GM04504 (cell line): ENCODE measurements at places on chromosomes 4 and X.

GRCh38 chrX:39772057-39772832 lies 325.5 kb downstream of the BCOR start:
- DNase-seq, result no peak

GRCh38 chr4:93617606-93618005 lies 210.9 kb upstream of the ATOH1 start:
- no peak for DNase-seq

DNA sequence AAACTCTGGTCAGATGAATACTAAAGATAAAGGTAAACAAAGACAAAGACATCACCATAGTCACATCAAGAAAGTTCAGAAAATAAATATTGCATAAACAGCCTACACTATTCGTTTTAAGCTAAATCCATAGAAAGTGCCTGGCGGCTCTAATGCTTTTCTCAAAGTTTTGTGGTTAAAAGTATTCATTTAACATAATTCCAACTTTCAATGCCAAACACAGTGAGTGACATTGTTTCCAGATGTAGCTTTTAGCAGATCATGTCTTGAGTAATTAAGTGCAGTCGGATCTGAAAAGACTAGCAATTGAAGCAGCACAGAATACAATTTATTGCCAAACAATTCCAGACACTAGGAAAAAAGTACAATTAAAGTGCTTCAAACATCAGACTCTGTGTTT lies 287.1 kb upstream of the ADGRL3 start:
- no peak for DNase-seq

DNA sequence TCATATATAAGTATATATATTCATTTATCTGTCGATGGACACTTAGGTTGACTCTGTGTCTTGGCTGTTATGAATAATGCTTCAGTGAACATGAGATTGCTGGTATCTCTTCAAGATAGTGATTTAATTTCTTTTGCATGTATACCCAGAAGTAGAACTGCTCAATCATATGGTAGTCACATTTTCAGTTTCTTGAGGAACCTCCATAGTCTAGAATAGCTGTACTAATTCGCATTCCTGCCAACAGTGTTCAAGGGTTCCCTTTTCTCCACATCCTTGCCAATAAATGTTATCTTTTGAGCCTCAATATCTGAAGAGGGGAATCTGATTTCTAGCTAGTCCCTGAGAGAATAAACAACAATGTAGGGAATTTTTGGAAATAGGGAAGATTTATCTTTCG lies 32.4 kb upstream of the CCNG2 start:
- DNase-seq, result no peak

DNA sequence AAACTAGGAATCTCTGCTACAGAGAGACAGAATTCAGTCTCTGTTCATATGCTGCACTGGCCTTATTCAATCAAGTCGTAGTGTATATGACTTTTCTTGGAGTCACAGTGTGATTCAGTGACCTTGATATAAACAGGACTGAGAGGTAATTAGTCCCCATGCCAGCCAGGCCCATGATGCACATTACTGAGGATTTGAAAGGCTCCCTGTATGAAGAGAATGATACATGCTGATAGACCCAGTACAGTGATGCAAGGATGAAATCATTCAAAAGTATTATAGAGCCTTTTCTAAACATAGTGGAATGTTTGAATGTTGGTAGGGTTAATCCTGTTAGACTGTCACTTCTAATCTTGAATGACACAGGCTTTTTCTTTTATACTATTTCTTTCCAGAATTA lies 34.1 kb downstream of the ANXA3 start:
- no peak for DNase-seq

DNA sequence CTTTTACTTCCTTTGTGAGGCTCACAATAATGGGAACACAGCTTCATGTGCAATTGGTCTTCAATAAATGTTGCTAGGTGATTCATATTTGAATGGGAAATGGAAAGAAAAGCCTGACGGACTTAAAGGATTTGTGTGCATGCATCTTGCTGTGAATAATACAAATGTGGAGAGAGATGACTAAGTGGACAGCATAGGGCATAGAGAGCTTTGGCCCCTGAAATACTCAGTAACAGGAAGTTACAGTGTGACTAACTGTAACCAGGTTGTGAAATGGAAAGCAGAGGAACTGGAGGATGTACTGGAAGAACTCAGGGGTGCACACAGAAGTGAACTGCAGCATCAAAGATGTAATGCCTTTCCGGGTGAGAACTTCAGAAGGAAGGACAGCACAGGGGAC lies 206.7 kb downstream of the MGST2 start:
- peak; percentile 82 for DNase-seq

- no peak for DNase-seq
These were observed 94.2 kb upstream of the TEX13D start for GRCh38 chrX:124238268-124238667.

GRCh38 chr4:6497796-6498195 lies 25.4 kb upstream of the PPP2R2C start:
- DNase-seq, result no peak

- DNase-seq, result no peak
These were observed 47.7 kb downstream of the TIGD2 start for GRCh38 chr4:89158884-89159503.

- no peak for DNase-seq
These were observed 57.5 kb downstream of the PARM1 start for GRCh38 chr4:74990276-74990875.

DNA sequence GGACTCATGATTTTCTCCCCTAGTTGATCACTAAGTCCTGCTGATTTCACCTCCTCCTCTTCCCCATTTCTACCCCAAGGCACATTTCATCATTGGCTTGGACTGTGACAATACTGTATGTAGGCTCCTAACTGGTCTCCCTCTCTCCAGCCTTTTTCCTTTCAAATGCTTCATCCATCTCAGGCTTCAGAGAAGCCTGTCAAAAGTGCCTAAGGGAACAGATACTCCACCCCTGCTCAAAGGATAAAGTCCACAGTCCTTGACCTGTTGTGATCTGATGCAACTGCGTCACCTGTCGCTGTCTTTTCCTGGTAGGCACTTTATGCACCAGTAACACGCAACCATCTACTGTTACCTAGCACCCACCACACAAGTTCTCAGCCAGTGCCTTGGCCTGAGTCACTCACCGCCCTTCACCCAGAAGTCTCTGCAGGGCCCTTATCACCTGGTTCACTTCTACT lies 12.8 kb downstream of the SCARB2 start:
- DNase-seq, result no peak

GRCh38 chrX:14948691-14949090 lies 75.5 kb downstream of the MOSPD2 start:
- no peak for DNase-seq

DNA sequence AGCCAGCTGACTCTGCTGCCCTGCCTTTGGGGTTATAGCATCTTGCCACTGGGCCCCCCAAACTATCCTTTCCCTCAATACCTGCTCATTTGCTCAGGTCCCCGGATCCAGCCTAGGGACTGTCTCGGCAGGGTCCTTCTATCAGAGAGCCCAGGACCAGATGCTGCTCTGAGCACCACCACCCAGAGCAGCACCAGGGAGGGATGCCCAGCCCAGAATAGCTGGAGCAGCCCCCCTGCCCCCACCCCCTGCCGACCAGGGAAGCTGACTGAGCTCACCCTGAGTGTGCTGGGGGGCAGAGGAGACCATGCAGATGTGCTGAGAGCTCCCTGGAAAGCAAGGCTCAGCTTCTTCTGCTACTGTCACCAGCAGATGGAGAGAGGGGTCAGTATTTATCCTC lies 103.6 kb upstream of the IGSF1 start:
- no peak for DNase-seq

DNA sequence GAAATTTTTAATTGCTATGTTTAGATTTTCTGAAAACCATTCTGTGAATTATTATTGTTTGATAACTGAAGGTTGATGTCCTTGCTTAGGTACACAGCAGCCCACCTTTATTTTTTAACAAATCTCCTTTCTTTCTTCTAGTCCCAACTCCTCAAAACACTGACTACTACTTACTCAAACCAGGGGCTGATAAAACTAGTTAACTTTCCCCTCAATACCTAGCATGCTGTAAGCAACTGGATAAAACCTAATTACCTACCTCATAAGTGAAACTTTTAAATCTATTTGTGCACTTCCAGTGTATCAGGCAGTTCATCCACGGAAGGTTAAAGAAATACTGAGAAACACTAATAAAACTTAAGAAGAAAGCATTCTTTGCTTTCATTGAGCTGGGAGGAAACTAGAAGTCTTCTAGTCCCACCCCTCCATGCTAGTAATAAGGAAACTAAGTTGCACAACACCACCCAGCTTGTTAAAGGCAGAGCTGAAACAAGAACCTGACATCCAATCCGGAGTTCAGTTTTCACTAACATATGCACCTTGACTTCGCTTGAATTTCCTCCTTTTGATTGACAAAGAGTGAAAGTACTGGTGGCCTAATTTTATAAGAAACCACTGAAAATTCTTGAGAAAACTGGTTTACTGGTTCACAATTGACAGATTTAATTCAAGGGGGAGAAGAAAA lies 180.2 kb upstream of the TET2 start:
- no peak for DNase-seq

DNA sequence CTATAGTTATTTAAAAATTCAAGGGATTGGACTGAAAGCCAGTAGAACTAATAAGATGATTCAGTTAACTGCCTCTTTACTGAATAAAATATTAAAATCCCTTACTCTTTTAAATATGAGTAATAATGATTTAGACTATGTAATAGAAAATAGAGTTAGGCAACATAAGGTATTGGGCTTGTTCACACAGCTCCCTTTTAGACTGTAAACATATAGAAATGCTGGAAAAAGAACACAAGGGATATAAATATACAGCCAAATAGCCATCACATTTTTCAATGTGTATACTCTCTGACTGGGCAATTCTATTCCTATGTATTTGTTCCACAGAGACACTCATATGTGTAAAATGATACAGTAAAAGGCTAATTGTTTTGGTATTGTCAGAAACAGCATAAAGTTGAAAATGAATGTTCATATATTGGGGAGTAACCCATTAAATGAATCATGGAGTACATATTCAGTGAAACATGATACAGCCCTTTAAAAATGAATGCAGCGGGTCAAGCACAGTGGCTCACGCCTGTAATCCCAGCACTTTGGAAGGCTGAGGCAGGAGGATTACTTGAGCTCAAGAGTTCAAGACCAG lies 129.8 kb downstream of the TBC1D19 start:
- DNase-seq, result no peak

GRCh38 chrX:16786791-16787735 lies 797 bp downstream of the TXLNG start:
- DNase-seq, result no peak

DNA sequence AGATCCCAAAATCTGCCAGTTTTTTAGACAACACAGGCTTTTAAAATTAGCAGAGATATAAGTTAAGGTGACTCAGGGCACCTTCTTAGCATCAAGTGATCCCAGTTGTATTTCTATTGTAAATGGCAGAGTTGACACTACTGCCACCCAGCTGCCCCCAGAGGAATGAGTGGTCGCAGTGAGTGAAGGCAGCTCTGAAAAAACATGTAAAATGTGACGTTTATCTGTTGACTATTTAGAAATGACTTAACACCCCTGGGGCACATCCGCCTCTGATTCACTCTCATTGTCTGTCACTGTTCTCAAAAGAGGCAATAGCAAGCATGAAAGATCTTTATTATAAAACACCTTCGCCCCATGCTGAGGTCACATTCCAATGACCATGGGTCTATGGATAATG lies 592.4 kb downstream of the ACTRT1 start:
- DNase-seq, result no peak

- peak; percentile 11 for DNase-seq
These were observed 38.0 kb downstream of the GPM6B start for GRCh38 chrX:13778916-13779315.

DNA sequence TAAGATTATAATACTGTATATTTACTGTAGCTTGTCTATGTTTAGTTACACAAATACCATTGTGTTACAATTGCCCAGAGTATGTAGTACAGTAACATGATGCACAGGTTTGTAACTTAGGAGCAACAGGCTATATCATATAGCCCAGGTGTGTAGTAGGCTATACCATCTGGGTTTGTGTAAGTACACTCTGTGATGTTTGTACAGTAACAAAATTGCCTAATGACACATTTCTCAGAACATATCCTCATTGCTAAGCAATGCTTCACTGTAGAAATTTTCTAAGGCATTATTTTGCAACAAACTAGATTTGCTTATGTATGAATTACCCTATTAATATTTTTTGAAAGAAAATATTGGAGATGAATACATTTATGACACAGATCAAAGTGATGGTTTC lies 1390.9 kb downstream of the C4orf33 start:
- DNase-seq, result no peak

DNA sequence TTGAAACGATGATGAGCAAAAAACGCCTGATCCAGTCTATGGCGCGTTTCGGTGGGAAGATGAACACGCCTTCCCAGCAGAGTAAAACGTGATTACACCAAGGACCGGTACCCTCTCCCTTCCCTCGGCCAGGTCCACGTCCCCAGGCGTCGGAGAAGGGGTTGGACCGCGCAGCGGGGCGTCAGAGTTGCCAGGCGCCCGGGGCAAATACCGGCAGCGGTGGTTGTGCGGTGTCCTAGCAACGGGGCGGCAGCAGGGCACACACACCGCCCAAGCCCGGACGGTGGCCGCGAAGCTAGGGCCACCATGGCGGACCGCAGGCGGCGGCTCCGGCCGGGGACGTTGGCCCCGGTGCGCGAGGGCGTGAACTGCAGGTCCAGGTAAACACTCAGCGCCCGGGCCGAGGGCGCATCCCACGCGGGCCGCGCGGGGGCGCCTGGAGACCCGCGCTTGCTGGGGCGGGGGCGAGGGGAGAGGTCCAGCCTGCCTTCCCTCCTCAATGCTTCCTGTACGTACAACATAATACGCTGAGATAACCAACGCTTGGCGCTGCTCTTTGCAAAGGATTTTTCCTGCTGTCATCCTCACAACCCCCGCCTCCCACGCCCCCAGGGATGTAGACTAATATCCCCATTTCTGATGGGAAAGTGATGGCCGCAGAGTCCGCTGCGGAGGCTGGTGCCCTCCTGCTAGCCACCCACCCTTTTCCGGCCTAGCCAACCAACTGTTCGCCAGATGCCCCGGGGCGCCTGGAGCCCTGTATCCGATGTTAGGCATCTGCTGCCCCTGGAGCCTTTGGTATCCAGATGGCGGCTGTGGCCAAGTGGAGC lies at the start of gene FAM47E:
FAM47E (plus strand) TSS at position 281 of the 830 bp plus-strand sequence; CDS start at position 307, 26 bp downstream.
- peak; percentile 16 for DNase-seq

DNA sequence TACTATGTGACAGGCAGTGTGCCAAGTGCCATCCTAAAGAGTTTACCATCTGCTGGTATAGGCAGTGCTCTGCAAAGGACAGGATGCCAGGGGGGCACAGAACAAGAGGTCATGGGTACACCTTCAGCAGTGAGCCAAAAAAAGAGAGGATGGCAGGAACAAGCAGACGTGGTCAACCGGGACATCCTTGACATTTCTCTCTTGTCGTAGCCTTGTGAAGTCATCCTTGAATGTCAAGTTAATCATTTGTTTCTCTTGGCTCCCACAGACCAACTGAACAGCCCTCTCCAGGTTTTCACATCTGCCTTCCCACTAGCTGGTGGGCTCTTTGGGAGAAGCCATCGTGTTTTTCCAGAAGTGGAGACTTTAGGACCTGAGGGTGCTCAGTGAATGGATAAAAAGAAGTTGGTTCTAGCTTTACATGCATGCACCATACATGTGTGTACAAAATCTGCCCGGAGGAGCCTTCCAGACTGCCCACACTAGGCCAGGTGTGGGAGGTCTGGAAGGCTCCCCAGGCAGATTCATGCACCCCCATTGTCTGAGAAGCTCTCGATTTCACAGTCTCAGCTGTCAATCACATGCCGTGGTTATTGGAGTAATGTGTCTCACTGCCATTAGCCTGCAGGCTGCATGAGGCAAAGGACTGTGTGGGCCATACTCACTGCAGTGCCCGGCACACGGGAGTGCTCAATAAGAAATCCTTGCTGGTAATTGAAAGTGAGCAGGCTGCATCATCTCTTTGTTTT lies 16.4 kb downstream of the PNMA6F start:
- no peak for DNase-seq
